Activated CD4-positive, alpha-beta T cell treated with anti-CD3 and anti-CD28 coated beads for 48 hours (primary cell): ENCODE measurements at places on chromosomes 6 and 20.

DNA sequence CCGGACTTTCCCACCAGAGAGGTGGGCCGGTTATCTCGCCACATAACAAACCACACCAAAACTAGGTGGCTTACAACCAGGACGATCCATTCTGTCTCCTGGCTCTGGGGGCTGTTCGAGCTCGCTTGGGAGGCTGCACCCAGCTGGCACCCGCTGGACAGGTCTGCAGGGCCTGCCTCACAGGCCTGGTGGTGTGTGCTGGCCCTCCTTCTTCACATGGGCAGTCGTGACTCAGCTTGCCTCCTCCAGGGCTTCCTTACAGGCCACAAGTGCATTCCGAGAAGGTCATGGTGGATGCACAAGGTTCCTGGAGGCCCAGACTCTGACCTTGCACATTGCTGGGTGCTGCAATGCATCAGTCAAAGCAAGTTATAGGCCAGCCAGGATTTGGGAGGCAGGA is 34.2 kb downstream of the FOXF2 start:
- DNase-seq, result no peak

DNA sequence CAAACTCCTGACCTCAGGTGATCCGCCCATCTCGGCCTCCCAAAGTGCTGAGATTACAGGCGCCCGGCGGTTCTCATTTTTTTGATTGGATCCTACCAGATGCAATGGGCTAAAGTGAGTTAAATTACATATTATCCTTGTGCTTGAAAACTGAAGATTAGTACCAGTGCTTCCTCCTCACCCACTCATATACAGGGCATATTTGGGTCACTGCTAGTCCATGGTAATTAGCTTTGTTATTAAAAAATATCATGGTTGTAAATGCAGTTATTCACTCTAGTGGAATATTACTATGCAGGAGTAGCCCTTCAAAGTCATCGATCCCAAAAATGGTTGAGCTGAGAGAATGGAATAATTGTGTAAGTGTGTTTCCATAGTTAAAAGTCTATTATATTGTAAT is 26.5 kb downstream of the ZNF292 start:
- no peak for DNase-seq

DNA sequence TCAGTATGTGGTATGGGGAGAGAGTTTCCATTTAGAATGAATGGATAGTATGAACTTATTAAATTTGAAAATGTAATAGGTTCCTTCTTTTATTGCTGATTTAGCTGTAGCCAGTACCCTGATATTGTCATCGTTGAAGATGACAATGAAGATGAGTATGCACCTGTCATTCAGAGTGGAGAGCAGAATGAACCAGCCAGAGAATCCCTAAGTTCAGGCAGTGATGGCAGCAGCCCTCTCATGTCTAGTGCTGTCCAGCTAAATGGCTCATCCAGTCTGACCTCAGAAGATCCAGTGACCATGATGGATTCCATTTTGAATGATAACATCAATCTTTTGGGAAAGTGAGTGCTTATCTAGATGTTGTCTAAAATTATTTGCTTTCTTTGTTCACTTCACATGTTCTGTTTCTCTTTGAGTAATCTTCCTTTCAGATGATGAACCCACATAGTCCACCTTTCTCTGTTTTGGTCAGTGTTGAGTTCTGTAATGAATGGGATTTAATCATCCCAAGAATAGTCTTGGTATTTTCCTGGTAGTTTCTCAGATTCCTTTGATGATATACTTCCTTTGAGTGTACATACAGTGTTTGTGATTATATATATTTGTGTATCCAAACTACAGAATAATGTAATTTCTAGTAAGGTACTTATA is 23.3 kb downstream of the HSF2 start:
- no peak for DNase-seq

- DNase-seq, result no peak
Observed at GRCh38 chr20:23396950-23397627, 24.2 kb downstream of the NAPB start.

DNA sequence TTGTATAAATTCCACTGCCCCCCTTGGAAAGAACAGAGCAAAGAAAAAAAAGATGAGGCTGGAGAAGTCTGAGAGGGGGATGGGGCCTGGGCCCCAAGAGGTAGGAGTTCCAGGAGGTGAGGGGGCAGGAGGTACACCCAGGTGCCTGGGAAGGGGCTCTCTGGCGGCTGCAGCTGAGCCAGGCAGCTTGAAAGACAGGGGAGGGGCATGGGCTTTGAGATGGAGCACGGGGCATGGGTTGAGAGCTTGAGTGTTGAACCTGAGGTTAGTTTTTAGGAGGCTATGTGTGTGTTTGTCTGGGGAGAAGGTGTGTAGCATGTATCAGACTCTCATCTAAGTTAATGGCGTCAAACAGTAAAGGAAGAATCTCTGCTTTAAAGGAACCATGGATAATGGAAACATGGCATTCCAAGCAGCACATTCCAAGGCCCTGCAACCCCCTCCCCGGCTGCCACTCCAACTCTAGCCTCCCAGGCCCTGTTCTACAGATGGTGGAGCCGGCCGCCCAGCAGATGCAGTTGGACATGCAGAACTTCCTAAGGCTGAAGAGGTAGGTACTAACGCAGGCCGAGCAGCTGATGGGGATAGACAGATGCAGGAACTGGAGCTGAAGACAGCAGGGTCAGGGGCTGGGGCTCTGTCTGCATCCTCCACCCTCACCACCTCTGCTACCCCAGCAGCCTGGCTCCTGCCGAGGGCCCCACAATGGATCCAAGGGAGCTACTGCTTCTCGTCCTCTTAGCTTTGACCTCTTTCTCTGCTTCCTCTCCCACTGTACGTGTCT is 42.1 kb downstream of the MDFI start:
- DNase-seq, result no peak

GRCh38 chr6:44805238-44805846 is 417.8 kb downstream of the CDC5L start:
- DNase-seq, result no peak

DNA sequence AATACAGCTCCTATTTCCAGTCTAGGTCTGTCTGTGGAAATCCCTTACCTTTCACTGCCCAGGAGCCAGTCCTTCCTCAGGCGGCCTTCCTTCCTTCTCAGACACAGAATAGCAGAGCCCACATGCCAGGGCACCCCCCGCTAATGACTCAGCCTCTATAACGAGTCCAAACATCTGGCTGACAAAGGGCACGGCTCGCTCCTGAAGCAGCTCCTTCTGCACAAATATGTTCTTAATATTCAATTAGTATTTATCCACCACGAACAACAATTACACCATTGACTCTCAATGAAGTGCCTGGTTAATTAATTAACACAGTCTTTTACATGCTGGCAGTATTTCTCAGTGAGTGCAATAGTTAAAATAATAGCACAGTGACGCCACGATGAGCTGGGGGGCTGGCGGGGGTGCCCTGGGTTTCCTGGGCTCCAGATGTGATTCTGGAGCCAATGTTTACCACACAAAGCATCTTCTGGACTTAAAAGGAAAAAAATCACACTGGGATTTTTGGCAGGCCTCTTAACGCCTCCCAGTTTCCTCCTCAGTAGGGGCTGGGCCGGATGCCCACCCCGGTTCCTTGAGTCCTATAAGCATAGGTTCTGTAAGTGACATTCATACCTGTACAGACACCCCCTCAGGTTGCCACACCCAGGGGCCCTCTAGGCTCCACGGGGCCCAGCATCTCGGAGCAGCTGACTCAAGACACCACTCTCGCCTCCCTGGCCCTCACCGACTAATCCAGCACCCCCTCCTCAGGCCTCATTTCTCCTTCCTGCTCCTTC is 158.6 kb upstream of the MLN start:
- DNase-seq, result peak; percentile 21
